ENCODE measurements at places on chromosomes 3 and 15.
A peak's percentile ranks its signal among the peaks of the same experiment; 100 is the strongest.

DNA sequence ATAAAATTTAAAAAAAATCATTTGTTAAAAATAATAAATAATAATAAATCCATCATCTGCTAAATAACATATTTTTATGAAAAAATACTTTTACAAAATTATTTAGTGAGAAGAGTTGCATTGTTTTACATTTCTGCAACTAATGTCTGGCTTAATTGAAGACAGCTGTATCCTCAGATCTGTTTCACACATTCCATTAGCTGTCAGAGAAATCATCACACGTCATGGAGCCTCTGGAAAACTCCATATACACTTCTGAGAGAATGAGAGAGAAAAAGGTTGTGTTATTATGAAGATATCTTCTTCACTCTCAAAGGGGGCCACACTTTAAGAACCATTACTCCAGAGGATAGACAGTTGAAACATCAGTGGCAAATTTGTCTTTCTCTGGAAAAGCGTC lies 40.8 kb downstream of the CMSS1 start:
- no peak for DNase-seq

DNA sequence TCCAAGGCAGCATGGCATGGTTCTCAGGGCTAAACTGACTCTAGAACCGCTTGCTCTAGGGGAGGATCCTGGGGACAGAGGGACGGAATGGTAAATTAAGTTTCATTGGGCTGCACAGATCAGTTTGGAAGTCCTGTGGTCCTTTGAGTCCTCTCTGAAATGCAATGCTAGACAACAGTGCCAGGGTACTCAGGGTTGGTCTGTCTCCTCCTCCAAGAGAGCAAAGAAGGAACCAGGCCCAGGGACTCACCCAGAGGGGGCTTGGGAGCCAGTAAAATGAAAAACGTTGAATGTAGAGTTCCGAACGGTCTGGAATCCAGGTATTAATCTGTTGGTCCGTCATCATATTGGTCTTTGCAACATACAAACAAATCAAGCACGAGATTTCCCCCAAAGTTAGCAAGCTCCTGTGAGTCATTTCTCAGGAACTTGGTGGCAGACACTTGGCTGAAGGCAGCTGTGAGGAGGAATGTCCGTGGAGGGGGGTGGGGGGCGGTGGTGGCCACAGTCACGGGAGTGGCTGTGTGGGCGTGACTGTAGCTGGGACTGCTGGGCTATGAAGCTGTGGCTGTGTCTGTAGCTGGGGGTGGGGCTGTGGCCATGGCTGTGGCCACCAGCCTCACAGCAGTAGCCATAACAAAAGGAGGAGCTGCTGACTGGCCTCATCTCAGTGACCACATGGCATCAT lies 361.0 kb downstream of the SHQ1 start:
- peak; percentile 41 for DNase-seq

- no peak for DNase-seq
Measured at GRCh38 chr3:34531156-34531555, 732.7 kb downstream of the PDCD6IP start.

DNA sequence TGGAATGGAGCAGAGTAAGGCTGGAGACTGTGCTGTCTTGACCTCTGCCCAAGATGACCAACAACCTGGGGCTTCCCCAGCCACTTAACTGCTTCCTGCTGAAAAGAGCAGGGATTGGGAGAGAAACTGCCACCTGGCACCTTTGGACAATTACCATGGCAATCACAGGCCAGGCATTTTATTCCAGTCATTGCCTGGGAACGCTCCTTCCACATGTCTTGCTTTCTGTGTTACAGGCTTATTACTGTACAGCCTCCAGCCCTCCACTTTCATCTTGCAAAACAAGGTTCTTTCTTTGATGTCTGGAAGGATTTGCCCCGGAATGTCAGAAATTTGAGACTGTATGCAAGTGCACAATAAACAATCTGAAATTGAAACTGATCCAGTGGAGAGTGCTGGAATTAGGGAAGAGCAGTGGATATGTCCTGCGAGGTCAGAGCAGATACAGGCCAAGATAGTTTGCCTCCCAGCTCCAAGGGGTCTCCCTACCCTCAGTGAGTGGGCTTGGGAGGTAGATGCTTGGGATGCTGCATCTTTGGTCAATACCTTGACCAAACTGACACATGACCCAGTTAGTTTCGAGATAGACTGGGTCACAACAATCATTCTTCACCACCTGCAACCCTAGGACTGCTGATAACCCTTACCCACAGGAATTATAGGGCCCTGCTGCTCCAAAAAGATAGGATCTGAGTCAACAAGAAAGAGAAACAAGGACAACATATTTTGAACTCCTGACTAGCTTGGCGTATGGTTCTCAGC lies 2.7 kb downstream of the PPP1R14D start:
- DNase-seq, result no peak

DNA sequence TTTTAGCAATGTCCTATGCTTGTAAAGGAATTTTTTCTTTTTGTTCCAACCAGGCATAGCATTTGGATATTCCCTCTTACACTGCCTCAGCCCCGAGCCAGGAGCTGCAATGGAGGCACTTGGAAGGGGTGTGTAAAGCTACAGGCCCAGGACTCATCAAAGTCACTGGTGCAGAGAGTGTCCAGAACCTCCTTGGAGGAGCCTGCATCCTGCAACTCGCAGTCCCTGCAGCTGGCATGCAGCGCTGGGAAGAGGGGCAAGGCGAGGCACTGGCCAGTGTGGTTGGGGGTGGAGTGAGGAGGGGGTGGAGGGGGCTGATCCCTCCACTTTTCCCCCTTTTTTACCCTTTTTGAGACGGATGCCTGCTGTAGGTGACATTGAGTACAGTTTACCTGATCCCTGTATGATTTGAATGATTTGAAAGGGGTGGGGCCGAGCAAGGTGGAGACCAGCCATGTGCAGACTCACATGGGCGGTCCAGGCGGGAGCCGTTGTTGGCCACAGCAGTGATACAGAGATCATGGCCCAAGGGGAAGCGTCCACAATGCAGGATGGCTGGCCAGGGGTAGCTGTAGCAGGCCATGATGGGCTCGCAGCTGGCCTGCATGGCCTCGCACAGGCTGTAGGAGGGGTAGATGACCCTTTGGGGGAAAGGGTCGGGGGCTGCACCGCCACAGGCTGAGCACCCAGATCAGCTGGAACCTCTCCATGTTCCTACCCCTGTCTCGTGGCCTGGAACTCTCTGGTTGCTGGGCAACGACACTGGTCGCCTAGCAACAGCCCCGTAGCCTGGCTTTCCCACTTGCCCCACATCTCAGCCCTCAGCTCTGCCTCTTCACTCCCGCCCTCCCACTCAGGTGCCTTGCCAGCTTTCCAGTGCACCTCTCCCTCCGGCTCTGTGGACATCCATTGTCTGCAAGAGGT lies 7.9 kb downstream of the P4HTM start:
- no peak for DNase-seq

GRCh38 chr15:36815786-36816185 lies 236.4 kb downstream of the CDIN1 start:
- no peak for DNase-seq

DNA sequence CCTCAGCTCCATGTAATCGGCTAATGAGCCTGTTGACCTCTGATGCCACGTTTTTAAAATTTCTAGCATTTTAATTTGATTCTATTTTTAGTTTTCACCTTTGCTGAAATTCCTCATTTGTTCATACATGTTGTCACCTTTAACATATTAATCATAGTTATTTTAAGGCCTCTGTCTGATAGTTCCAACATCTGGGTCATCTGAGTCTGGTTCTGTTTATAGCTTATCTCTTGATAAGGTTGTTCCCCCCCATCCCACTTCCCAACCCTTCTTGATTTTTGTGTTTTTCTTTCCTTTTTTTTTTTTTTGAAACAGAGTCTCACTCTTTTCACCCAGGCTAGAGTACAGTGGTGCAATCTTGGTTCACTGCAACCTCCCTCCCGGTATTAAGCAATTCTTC lies 36.4 kb downstream of the MAP2K1 start:
- DNase-seq, result no peak

DNA sequence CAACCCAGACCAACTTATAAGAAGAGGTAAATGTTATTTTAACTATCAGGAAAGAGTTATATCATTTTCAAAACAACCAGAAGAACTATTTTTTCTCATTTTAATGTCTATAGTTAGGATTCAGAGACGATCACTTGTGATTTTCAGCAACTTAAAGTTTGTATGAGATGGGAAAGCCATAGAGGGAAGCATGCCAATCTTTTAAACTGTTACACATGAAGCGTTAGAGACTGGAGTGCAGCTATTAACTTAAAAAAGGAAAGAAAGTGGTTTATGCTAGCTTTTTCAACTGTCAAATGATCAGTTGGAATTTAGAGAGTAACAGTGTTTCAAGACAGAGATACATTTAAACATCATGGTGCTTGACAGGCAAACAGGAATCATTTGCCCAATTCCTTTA lies 91.7 kb upstream of the LPP start:
- DNase-seq, result no peak

Measured in activated naive CD4-positive, alpha-beta T cell treated with Interleukin-2 at 50 U/mL for 16 hours (primary cell).